Right hindlimb (tissue), 1 donor: ENCODE measurements at places on chromosomes 7 and 10.

GRCh38 chr7:32025381-32026082 is 44.7 kb downstream of the PDE1C start:
- no peak for DNase-seq

GRCh38 chr10:71646592-71647292 is 72.8 kb downstream of the C10orf105 start:
- DNase-seq: no peak

- DNase-seq: peak; percentile 64
Measured at GRCh38 chr10:98338318-98338717, 70.3 kb upstream of the LOXL4 start.

DNA sequence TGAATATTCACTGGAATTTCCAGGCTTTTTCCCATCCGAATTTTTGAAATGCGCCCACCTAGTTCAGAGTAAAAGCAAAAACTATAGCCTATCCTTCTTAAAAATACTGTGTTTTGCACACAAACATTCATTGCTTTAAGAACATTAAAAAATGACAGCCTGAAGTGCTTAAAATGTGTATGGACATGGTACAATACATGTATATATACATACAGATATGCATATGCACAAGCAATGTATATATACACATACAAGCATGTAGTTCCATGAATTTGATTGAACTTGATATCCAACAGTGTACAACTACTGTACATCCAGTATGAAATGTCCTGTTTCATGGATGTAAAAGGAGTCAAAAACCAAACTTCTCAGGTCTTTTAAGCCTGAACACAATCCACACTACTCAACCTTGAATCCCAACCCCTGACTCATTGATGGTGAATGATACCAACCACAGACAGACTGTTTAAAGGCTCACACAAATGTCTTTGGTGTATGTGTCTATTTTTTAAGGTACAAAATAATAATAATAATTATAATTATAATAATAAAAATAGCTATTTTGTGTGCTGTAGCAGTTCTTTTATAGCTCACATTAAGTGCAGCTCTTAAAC is 14.8 kb downstream of the INHBA start:
- DNase-seq: no peak

- no peak for DNase-seq
Measured at GRCh38 chr10:74056050-74056818, 58.3 kb downstream of the VCL start.

DNA sequence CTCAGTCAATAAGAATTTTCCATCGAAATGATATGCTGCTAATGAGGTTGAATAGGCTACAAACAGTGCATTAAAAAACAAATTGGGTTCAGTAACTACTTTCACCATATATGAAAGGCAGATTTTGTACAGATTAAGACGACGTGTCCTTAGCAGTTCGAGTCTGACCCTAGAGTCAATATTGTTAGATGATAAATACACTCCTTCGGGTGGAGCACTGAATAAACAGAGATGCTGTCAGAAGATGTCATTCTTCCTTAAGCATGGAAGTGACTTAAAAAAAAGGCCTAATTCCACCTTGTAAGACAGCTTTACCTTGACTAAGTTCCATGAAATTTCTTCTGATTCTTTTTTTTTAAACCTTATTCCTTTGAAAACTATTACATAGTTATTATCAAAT is 5.8 kb upstream of the AGR2 start:
- DNase-seq: no peak

DNA sequence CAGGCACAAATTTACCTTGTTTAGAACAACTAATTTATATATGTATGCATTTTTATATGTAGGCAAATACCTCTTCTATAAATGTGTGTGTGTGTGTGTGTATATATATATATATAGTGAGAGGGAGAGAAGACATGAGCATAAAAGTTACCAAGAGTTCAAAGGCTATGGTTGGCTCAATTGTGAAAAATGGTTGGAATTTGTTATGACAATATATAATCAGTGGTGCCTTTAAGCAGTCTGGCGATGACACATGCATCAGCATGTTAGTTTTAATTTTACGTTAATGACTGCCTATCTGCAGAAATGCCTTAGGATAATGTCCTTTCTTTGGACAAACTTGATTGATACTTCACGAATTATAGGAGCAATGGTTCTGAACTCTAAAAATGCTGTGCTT is 980.8 kb upstream of the LRRTM3 start:
- no peak for DNase-seq

DNA sequence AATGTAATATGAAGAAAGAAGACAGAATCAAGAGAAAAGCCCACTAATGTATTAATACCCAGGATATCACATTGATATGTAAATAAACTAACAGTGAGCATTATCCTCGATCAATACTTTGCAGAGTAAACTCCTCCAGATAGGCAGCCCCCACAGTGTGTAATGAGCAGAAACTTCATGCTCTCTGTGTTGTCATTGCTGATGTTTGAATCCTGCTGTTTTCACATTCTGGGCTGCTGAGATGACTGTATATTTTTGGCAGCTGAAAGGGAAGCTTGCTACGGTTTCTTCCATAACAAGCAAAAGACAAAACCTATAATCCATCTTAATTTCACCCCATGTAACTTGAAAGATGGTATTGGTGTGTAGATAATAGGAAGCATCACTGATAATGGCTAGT is 15.3 kb upstream of the THSD7A start:
- no peak for DNase-seq

DNA sequence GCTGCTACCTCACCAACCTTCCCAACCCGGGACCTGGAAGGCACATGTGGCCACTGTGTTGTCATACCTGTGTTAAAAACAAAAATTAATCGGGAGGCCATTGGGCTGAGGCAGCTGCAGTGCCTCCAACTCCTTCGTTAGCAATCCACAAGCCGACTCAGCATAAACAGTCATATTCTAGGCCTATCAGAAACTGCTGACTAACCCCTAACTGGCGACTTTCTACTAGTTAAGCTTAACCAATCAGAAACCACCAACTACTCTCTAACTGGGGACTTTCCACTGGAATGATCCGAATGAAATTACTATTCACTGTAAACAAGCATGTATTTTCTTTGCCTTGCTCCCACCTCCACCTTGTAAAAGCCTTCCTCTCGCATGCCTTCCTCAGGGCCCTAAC is 14.1 kb upstream of the TMEM72 start:
- no peak for DNase-seq
